ENCODE measurements at places on chromosomes 4 and X.

- no peak for ATAC-seq
These were observed 914 bp downstream of the TRAPPC2 start for GRCh38 chrX:13733506-13733905.

GRCh38 chr4:115233600-115233999, 120.2 kb upstream of the NDST4 start:
- ATAC-seq = no peak

DNA sequence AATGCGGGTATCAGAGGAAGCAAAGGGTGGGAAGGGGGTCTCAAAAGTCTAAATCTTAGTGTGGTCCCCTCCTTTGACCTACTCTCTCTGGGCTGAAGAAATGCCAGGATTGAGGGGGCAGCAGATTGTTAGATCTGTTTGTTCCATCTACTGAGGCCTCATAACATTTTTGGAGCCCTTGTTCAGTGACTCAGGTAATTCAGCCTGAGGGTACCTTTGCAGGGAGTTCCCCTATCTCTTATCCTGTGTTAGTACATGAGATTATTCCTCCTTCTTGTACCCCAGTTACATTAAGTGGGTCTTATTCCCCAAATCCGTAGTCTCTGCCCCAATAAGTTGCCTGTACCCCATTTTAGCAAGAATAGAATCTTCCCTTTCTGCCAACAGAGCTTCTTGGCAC, 79.0 kb downstream of the RTL9 start:
- ATAC-seq = no peak

- ATAC-seq = no peak
These were observed 78.8 kb upstream of the PACRGL start for GRCh38 chr4:20621476-20621875.

- ATAC-seq = no peak
These were observed 41.7 kb upstream of the FRMD7 start for GRCh38 chrX:132169554-132169953.

DNA sequence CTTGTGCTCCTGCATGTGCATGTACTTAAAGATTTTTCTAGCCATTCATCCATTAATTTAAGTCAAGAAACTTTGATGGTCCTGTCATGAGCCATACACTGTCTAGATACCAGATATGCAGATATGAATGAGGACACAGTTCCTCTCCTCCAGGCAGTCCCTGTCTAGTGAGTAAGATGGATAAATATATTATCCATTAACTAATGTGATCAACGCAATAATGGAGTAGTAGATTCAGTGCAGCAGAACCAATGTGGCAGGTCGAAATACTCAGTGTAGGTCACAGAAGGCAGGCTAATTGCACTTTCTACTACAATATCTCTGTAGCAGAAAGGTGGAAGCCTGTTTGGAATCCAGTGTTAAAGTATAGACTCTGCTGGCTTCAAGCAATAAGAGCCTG, 112.5 kb downstream of the PCDH7 start:
- ATAC-seq = no peak

DNA sequence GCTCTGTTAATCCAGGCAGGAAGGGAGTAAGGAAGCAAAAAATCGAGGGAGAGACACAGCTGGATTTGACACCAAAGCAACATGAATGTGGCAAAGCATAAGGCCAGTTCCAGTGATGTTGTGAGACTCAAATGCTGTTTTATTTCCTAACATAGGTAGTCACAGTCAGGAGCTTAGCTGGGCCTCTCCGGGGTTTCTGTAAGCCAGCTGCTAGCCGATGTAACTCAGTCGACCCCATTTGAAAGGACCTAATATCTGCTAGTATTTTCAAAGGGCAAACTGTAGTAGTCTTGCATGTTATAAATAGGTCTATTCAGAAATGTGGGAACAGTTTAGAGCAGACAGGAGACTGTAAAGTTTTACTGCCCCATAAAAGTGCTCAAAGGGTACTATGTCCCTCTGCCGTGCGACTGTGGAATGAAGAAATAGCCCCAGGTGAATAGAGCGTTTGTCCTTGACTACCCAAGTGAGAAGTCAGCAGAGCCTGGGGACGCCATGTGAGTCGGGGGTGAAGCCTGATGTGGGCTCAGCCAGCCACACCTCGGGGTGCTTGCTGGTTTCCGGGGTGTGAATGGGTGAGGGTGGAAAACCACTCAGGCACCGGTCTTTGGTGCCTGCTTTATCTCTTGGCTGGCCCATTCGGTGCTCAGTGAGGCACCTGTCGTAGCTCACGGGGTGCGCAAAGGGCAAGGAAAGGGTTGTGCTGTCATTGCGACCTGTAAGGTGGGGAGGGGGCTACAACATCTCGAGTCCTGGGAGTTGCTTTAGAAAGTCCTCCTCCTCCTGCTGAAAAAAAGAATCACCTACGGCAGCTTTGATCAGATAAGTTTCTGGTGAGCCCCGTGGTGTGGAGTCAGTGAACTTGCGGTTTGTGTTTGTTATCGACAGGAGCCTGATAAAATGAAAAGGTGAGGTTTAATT, 745 bp downstream of the TRIM2 start:
- ATAC-seq = peak; percentile 54

GRCh38 chrX:130224810-130225209, 43.9 kb downstream of the ZNF280C start:
- ATAC-seq = no peak

DNA sequence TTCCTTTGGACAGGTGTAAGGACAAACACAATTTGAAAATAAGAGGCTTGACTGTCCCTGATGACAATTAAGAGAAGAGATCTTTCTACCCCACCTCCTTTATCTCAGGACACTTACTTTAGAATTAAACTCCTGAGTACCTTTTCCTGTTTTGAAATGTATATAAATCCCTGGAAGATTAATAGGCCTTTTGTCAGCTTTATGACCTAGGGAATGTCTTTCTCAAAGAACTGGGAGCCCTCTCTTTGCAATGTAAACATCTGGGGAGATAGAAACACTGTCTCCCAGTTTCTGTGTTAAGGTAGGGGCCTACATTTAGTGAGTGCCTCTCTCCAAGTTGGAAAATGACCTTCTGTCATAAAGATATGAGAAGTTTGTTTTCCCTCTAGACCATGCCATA, 31.7 kb downstream of the AGA start:
- ATAC-seq = no peak

GRCh38 chrX:56221101-56221500, 11.1 kb upstream of the KLF8 start:
- no peak for ATAC-seq

DNA sequence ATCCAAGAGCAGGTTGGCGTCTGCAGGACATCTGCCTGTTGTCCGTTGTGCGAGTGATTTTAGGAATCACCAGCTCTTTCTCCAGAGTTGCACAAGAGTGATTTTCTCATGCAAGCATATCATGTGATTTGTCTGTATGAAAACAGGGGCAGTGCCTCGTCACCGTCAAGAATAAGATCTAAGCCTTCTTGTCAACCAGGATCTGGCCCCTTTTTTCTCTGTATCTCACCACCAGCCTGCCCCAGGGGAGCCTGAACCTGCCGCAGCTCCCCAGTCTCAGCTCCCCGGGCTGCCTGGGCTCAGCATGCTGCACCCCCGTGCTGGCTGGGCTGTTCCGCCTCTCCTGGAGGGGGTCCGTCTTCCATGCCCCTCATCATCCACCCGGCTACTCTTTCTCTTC, 90.5 kb downstream of the STOX2 start:
- no peak for ATAC-seq

DNA sequence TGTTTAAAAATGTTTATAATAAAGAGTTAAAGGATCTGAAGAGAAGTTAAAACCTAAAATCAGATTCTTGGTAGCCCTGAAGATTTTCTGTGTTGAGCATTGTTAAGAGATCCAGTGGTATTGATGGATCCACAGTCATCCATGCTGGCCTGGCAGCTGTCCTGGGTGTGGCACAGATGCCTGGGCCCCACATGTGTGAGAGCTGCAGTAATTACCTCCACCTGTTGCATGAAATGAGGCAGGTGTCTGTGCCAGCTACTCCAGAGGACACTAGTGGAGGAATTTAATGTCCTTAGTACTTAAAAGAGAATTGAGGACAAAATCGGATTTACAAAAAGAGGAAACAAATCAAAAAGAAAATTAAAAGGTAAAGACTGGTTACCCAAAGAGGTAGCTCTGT, 44.0 kb downstream of the MGST2 start:
- ATAC-seq = no peak

DNA sequence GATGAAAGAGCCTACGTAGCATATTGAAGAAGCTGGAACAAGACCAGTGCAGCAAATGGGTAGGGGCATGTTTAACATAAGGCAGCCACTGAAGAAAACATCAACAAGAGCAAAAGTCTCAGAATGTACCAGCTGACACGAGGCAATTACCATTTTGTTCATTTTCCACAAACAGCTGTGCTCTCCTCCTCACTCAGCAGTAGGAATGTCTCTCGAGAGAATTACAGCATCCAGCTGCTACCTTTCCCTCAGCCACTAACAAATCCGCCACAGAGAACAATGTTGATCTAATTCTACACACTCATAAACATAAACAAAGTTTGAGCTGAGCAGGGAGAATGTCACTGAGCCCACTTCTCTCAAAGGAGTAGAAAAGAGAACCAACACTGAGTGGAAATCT, 68.0 kb downstream of the OPHN1 start:
- ATAC-seq = no peak

DNA sequence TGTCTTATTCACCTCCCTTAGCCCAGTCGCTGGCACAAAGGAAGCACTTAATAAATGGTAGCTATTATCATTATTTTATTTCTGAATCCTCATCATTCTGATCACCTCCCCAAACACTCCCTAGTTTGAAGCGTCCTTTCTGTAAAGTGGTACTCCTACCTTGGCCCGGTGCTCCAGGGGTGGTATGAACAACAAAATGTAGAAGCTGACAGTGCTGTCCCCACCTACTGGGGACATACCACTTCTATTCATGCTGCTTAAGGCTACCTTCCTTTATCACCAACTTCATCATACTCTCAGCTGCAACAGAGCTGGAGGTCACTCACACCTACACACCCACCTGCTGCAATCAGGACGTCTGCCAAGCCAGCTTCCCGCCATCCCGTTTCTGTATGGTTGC, 40.8 kb upstream of the APLN start:
- no peak for ATAC-seq

DNA sequence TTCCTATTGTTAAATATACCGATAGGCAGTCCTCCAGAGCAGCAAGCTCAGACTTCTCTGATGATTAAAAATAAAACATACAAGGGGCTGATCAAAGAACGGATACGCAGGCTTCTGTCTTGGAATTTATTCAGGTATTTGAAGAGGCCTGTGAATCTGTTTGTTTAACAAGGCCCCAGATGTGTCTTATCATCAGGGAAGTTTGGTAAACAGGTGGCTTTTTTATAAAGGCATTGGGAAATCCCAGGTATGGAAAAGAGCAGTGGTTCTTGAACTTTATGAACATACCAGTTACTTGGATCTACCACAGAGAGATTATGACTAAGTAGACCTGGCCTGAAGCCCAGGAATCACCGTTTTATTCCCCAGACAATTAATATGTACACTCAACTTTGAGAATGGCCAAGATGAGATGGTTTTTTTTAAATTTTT, 47.9 kb downstream of the SOWAHB start:
- no peak for ATAC-seq

- ATAC-seq = no peak
These were observed 2.9 kb upstream of the PPP4R3C start for GRCh38 chrX:27466051-27466450.

DNA sequence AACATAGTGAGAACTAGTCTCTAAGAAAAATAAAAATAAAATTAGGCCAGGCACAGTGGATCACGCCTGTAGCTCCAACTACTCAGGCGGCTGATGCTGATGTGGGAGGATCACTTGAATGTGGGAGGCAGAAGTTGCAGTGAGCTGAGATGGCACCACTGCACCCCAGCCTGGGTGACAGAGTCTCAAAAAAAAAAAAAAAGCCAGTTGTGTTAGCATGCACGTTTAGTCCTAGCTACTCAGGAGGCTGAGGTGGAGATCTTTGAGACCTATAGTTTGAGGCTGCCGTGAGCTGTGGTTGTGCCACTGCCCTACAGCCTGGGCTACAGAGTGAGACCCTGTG, 2.5 kb downstream of the DCK start:
- peak; percentile 25 for ATAC-seq

GRCh38 chr4:178090640-178091411, 648.6 kb upstream of the AGA start:
- no peak for ATAC-seq

GRCh38 chr4:40270609-40271008, 64.5 kb upstream of the CHRNA9 start:
- ATAC-seq = no peak

- ATAC-seq = no peak
These were observed 11.2 kb upstream of the YIPF7 start for GRCh38 chr4:44662623-44663005.

DNA sequence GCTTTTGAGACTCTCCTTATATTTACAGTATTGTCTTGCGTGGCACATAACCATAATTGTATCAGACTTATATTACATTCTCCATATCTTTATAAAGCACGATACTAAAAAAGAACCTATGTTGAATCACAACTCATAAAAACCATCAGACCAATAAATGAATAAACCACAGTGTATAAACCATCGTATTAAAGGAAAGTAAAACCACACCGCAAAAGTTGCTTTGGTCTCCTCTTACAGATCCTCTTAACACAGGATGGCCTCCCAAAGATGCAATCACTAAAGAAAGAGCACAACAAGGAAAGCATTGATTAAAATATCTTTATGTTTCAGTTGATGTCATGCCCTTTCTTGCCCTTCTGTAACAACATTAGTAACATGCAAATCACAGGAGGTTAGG, 437.9 kb downstream of the AFF2 start:
- no peak for ATAC-seq

GRCh38 chr4:150212927-150213326, 134.7 kb downstream of the DCLK2 start:
- no peak for ATAC-seq

DNA sequence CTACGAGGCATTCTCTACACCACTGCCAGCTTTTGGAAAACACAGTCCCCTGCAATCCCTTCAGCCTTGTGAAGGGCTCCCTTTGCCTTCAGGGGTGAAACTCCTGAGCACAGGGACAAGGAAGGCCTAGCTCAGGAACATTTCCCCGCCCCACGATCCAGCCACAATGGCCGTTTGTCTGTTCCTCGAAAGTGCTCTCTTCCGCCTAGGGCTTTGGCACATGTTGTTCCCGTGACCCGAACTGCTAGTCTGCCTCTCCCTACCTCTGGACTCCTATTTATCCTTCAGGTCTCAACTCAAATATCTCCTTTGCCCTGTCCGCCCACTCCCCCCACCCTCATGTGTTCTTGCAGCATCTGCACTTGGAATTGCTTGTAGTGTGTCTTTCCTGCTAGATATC, 12.1 kb downstream of the FGD1 start:
- ATAC-seq = no peak

GRCh38 chrX:101550362-101550750, at the start of gene ARMCX1:
TSS of gene ARMCX1 (plus strand) at chrX:101550547. CDS start at chrX:101552931, 2,384 bp downstream.
- peak; percentile 43 for ATAC-seq

DNA sequence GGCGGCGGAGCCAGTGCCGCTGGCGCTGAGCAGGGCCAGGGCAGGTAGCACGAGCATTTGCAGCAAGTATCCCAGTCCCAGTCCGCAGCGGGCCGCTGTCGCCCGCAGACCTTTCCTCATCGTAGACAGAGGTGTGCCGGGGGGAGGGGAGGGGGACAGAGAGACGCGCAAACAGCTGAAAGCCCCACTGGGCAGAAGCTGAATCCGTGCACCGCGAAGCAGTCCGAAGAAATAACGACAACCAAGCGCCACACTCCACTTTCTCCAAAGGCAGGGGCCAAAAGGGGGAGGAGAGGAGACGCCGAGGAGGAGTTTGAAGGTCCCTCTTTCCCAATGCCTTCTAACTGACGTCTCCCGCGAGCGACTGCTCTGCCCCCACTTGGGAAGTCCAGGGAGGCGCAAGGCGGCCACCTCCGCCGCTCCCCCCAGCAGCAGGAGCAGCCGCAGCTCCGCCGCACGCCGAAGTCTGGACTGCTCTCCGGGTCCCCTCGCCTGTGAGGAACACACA, at the start of gene UNC5C:
TSS of gene UNC5C (minus strand) at position 236 of the 508 bp plus-strand sequence.
- ATAC-seq = peak; percentile 2

- no peak for ATAC-seq
These were observed 1.7 kb upstream of the USP27X start for GRCh38 chrX:49877397-49878101.

Data from activated T-helper 17 cell treated with anti-CD3 and anti-CD28 coated beads, Interleukin-2, amount 50 U/mL, for 72 hours (primary cell).